ENCODE measurements at places on chromosomes 16 and 17.

GRCh38 chr16:73054813-73055482, 7.0 kb upstream of the ZFHX3 start:
- DNase-seq: no peak

GRCh38 chr17:37731056-37731455, 13.8 kb downstream of the HNF1B start:
- DNase-seq: no peak

DNA sequence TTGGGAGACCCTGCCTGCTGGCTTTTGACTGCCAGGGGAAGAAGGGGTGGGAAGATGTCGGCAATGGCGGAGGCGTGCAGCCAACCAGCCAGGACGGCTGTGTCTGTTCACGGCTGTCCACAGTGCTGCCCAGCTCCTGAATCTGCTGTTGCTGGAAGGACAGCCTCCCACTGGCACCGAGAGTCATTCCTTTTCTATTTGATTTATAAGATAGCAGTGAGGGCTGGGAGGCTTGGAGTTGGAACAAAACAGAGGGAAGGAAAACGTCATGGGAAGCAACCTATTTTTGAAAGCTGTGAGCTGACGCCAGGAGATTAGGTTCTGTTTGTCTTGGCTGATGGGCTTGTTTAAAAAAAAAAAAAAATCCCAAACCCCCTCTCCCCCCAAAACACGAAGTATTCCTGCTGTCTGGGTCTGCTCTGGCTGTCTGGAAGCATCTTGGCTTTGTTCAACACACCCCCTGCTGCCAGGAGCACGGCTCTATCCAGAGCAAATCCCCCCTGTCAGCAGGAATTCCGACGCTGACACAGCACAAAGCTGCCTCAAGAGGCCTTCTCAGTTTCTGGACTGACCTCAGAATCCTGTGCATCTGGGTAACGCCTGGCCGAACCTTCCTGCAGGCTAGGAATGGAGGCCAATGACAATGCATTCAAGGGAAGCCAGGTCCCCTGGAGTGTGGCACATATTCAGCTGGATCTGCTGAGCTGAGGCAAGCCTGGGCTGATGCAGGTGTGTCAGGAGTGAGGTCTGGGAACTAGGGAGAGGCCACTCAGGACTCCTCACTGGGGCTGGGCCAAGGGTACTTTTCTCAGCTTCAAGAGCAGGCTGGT, 41.0 kb upstream of the SREBF1 start:
- no peak for DNase-seq

DNA sequence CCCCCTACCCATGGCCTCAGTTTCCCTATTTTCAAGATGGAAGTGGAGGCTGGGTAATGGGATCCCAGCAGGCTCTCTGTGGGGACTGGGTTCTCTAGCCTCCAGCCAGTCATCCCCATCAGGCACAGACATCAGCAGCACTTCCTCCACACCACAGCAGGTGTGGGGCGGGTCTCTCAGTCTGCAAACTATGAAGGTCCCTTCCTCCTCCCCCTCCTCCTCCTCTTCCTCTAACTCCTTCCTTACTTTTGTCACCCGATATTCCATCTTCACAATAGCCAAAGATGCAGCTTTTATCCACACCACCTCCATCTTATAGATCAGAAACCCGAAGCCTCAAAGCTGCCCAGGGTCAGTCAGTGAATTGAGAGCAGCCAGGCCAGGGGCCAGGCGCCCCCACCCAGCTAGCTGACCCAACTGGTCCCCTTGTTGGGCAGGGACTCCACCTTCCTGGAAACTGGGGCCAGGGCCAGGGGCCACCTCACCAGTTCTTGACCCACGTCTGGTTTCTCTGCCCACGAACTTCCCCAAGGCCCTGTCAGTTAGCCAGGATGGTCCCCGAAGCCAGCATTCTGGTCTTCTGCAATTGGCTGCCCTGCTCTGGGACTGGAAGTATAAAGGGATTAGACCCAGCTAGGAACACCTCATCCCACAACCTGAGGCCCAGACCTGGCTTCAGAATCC, 2.5 kb downstream of the FAM83G start:
- no peak for DNase-seq

DNA sequence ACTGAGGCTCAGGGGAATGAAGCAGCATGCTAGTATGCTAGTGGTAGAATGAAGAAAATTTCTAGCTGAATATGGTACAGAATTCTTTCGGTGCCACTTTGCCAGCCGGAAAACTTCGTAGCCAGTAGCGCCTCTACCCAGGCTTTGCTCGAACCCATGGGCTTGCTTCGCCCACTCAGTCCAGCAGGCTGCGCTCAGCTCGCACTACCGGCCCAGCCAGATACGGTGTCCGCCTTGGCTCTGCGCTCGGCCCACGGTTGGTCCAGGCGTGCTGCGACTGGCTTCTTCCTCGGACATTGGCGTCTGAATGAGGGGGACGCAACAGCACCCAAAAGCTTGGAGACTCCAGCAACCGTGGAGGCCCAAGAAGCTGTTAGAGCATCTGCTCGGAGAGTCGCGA, 372.5 kb upstream of the CDH8 start:
- no peak for DNase-seq

DNA sequence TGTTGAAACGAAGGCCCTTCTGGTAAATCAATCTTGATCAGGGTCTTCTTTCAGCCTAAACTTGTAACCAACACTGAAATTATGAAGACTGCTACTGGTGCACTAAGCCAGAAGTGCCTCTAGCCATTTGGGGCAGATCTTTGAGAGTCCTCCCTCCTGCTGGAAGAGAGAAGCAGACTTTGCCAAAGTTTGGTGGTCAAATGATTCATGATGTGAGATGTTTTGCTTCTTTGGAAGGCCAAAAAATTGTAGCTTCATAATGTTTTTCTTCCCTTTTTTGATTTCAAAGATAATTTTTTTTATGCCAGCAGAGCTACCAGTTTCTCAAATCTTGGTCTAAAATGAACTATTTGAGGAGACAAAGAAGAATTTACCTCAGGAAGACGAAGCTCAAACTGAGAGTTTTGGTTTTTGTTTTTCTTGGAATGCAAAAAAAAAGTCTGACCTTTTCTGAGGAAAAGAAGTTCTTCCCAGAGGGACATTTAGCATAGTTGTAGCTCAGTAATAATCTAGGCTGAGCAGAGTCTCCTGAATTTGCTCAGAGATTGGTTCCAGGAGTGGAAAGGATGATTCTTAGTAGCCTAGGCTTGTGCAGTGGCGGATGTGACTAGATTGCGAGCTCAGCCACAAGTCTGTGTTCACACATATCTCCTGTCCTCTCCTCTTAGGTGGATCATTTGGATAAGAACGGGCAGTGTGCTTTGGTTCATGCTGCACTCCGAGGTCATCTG, 50.9 kb downstream of the CYB561 start:
- DNase-seq: no peak
